Activated T-helper 2 cell treated with anti-CD3 and anti-CD28 coated beads, Interferon-gamma antibody, Interleukin-2, Interleukin-4, amounts not matched to agents 10 μg/mL and 5 μg/mL and 100 μg/mL, durations not matched to agents 14 hours and 24 hours and 36 hours (primary cell): ENCODE measurements at places on chromosomes 2 and 18. TPM values are rescaled to one million over a fixed set of nuclear protein-coding genes. Genes with fewer than 3 reads are reported as not detected.
A peak's percentile ranks its signal among the peaks of the same experiment; 100 is the strongest.

DNA sequence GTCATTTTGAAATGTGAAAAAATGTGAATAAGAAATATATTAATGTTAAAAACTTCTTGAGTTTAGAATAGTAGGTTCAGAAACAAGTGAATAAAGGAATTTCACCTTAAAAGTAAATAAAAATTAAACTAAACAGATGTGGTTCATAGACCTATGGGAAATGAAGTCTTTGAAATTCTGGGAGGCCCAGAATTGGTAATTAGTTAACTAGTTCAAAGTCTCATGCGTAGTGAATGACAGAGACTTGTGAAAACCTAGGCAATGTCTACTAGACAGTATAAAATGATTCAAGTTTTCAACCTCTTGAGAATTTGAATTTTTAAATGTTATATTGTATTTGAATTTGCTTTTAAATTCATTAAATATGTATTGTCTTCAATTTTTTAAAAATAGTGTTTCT, 32.6 kb upstream of the AAK1 start:
- no peak for DNase-seq
- H3K4me1 ChIP-seq = peaks cover 37% of the 10 kb centered on the region
- H3K27me3 ChIP-seq = no peaks in the 10 kb centered on the region
- no peak overlapping the region for H3K27ac ChIP-seq
- peaks cover 15% of the 10 kb centered on the region for H3K36me3 ChIP-seq

DNA sequence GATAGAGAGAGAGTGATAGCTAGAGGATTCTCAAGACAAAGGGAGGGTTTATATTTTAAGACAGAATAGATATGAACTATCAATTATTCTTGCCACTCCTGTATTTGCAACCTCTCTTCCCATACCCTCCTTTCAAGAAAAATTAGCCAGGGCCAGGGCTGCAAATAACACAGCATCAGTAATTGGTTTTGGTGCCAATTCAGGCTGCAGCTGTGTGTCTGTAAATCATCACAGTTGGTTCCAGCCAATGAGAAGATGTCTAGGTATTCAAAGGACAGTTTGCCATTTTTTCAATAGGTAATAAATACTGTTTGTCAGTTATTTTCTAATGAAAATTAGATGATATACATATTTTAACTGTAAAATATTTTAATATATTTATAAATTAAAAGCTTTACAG, 73.5 kb downstream of the WDPCP start:
- H3K4me3 ChIP-seq = no peak overlapping the region
- no peaks in the 10 kb centered on the region for H3K36me3 ChIP-seq
- H3K27ac ChIP-seq = no peak overlapping the region

DNA sequence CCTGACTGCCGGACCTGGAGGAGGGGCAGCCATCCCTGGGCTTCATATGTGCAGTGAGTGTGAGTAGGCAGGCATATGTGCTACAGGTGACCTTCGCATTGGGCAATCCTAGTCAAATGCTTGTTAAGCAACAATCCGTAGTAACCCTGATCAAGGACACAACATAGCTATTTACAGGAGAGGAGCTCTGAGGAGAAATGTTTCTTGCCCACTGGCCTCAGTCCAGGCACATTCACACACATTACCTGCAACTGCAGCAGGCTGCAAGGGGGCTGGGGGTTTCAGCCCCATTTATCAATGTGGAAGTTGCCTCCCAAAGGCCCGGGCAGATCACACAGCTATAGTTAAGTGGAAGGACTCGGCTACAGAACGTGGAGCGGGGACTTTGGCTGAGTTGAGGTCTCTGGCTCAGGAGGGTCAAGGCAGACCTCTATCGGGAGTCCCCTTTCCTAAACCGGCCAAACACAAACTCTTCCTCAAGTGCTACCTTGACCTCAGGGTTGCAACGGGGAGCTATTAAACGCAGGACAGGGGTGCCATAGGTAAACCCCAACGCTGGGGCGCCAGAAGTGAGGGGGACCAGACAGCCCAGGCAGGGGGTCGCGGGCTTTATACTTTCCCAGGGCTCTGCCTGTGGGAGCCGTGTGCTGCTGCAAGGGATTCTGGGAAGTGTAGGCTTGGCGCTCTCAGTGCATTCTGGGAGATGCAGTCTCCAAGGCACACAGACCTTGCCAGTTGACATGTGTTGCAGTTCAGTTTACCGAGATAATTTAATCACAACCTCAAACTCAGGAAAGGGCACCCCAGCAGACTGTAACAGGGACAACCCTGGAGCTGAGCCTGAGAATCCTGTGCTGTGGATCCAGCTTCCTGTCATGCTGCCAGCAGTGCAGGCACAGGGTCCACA, 9.4 kb downstream of the KHK start:
- DNase-seq = no peak
- H3K4me1 ChIP-seq = peaks cover 9% of the 10 kb centered on the region
- no peaks in the 10 kb centered on the region for H3K36me3 ChIP-seq
- peak overlapping the region; percentile 24 for H3K27ac ChIP-seq
- H3K27me3 ChIP-seq = no peaks in the 10 kb centered on the region

DNA sequence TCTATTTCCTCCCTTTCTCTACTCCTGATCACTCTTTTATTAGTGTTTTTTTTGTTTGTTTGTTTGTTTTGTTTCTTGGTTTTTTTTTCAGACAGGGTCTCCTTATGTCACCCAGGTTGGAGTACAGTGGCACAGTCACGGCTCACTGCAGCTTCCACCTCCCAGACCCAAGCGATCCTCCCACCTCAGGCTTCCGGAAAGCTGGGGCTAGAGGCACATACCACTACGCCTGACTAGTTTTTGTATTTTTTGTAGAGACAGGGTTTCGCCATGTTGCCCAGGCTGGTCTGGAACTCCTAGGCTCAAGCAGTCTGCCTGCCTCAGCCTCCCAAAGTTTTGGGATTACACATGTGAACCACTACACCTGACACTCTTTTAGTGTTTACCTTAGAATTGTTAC, 122.3 kb downstream of the ATL2 start:
- no peak overlapping the region for H3K27ac ChIP-seq
- peaks cover 27% of the 10 kb centered on the region for H3K27me3 ChIP-seq

DNA sequence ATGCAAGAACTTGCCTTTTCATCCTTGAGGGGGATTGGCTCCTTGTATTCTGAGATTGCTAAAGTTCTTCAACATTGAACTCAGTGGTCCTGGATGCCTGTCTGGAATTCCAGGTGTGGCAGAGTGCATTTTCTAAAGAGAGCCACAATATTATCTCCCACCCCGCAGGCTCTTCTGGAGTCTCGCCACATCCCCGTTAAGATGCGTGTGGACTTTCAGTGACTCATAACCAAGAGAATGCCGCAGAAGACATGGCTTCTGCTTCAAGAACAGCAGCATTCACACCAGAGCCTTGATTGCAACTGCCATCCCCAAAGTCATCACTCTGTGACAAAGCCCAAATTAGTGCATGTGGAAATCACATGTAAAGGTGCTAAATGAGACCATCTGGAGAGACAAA, 142.7 kb downstream of the CDH20 start:
- H3K4me1 ChIP-seq = no peaks in the 10 kb centered on the region
- DNase-seq = no peak
- no peaks in the 10 kb centered on the region for H3K36me3 ChIP-seq
- no peaks in the 10 kb centered on the region for H3K27me3 ChIP-seq
- H3K27ac ChIP-seq = no peak overlapping the region
- H3K4me3 ChIP-seq = no peak overlapping the region

DNA sequence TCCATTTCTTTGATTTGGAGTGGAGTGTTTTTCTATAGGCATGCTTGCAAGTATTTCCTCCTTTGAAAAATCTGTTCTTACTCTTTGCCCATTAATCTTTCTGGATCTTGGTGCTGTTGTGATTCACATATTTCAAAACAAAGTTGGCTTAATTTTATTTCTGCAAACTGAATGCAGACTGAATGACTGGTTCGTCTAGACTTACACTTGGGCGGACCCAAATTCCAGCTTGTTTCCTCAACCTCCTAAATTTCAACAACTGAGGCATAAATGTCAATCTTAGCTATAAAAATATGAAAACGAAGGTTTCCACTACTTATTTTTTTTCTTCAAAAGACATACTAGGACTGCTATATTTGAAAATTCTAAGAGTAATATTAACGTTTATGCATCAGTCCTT, 59.0 kb downstream of the ANKRD44 start:
- H3K36me3 ChIP-seq = peaks cover 29% of the 10 kb centered on the region
- DNase-seq = no peak
- H3K27me3 ChIP-seq = no peaks in the 10 kb centered on the region

The CENPO gene
- total RNA-seq = 41.8 and 46.4 TPM in 2 replicates

DNA sequence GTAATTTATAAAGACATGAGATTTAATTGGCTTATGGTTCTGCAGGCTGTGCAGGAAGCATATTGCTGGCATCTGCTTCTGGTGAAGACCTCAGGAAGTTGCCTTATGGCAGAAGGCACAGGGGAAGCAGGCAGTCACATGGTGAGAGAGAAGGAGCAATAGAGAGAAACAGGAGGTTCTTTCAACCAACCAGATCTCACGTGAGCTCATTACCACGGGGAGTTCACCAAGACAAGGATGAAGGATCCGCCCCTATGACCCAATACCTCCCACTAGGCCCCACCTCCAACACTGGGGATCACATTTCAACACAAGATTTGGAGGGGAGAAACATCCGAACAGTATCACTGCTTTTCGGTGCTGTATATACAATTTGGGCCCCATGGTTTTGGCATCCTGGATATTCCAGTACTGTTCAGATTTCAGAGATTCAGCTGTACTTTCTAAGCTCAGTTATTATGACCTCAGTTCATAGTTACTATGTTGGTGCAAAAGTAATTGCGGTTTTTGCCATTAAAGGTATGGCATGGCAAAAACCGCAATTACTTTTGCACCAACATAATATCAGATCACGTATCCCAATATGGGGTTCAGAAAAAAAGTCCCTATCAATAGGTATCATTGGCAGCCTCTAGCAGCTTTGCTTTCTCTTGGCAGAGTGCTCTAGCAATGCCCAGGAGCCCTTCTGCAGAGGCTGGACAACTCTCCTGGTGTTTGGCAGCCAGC, 189.6 kb upstream of the SIX3 start:
- no peak for DNase-seq

The WIPF1 gene
- 281 and 287 TPM in 2 replicates for total RNA-seq

- no peak for DNase-seq
- no peak overlapping the region for H3K4me3 ChIP-seq
- H3K4me1 ChIP-seq = peaks cover 58% of the 10 kb centered on the region
Observed at GRCh38 chr18:46152808-46153617, 48.8 kb downstream of the HAUS1 start.

The MDH1B gene
- total RNA-seq = 0.25 and 0.55 TPM in 2 replicates

DNA sequence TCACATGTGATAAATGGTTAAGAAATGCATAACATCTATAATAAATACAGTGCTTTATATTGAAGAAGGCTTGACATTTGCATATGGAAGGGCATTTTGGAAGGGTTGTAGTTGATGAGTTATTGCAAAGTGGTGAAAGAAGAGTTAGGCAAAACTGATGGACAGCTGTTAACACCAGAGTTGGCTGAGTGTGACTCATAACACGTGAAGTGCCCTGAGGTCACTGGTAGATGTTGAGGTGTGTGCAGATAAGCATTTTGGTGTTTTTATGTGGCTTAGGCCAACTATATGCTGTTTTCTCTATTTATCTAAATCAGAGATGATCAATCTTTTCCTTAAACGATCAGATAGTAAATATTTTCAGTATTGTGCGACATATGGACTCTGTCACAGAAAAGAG, 154.3 kb upstream of the KCNH7 start:
- no peak overlapping the region for H3K27ac ChIP-seq
- no peaks in the 10 kb centered on the region for H3K36me3 ChIP-seq
- no peak for DNase-seq
- H3K27me3 ChIP-seq = no peaks in the 10 kb centered on the region
- H3K4me3 ChIP-seq = no peak overlapping the region

DNA sequence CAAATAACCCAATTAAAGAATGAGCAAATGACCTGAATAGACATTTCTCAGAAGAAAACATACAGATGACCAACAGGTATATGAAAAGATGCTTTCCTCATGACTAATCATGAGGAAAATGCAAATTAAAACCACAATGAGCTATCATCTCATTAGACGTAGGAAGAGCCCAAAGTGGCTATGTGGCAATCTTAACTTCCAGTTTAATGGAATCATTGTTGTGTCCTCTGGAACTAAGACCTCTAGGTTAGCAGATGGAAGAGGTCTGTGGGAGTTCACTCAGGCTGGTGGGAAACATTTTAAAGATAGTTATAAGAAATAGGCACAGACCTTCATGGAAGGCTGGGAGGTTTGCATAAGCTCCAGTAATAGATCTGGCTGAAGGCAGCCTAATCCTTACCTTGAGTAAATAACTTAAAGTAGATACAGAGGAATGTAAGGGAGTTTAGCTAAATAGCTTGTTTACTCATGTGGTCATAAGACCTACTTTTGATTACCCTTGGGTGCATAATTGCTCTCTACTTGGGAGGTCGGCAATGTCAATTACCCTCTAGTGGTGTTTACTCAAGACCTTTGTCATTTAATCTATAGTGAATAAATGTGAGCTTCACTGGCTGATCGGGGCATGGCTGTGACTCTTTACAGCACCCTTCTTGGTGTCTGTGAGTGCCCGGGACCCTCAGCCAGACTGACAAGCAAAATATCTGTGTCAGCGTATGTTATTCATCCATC, 119.0 kb downstream of the GULP1 start:
- H3K27me3 ChIP-seq = no peaks in the 10 kb centered on the region
- H3K4me1 ChIP-seq = no peaks in the 10 kb centered on the region
- no peak for DNase-seq
- H3K4me3 ChIP-seq = no peak overlapping the region

- H3K27me3 ChIP-seq = no peaks in the 10 kb centered on the region
- no peak overlapping the region for H3K27ac ChIP-seq
- no peak overlapping the region for H3K4me3 ChIP-seq
- H3K36me3 ChIP-seq = peaks cover 15% of the 10 kb centered on the region
- no peak for DNase-seq
- H3K4me1 ChIP-seq = peaks cover 27% of the 10 kb centered on the region
Observed at GRCh38 chr2:101803128-101803527, 105.6 kb downstream of the MAP4K4 start.

The PROKR1 gene
- not detected in 2 replicates for total RNA-seq

- H3K4me3 ChIP-seq = no peak overlapping the region
- no peaks in the 10 kb centered on the region for H3K4me1 ChIP-seq
- H3K36me3 ChIP-seq = no peaks in the 10 kb centered on the region
- no peak for DNase-seq
Observed at GRCh38 chr18:1595195-1595594, 690.5 kb downstream of the ADCYAP1 start.

DNA sequence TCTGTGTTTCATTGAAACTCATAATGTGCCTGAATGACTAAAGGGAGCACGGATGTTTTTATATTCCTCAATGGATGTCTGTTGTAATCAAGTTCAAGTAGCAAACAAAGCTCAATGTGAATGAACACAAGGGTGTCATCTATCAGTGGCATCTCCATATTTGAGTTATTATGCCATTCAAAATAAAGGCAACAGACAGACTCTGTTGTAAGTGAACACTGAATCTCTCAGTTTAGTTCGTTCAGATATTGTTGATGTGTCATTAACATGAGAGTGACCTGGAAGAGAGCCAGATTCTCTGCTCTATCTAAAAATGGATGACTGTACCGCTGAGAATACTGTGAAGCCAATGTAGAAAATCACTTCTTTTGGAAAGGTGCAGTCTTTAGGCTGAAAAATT, 118.7 kb downstream of the NUP35 start:
- H3K27ac ChIP-seq = no peak overlapping the region
- no peak overlapping the region for H3K4me3 ChIP-seq
- no peaks in the 10 kb centered on the region for H3K36me3 ChIP-seq
- no peak for DNase-seq
- peaks cover 3% of the 10 kb centered on the region for H3K27me3 ChIP-seq

GRCh38 chr18:75172299-75173124, 36.4 kb downstream of the PTGR3 start:
- no peak for DNase-seq
- no peak overlapping the region for H3K27ac ChIP-seq
- H3K4me1 ChIP-seq = peaks cover 1% of the 10 kb centered on the region
- H3K27me3 ChIP-seq = peaks cover 7% of the 10 kb centered on the region
- no peak overlapping the region for H3K4me3 ChIP-seq

The ALPG gene
- not detected in 2 replicates for total RNA-seq
